Upper lobe of right lung (tissue), 1 donor: ENCODE measurements at places on chromosomes 7 and 10.

DNA sequence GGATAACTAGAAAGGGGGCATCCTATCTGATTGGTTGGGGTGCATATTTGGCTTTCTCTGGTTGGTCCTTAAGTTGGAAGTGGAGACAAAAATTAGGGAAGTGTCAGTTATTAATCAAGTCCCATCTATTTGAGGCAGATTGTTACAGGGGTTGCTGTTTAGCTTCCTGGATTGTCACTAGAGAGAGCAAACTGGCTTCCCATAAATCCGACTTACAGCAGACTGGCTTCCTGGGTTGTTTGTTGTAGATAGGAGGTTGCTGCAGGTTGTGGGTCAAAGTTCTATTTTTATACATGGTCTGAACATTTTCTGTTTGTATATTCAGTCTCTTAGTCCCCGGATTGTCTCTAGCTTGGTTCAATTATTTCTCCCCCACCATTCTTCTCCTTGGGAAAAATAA lies 106.1 kb upstream of the HABP2 start:
- DNase-seq: no peak

GRCh38 chr10:99612167-99612831 lies 7.9 kb downstream of the SLC25A28 start:
- no peak for DNase-seq

DNA sequence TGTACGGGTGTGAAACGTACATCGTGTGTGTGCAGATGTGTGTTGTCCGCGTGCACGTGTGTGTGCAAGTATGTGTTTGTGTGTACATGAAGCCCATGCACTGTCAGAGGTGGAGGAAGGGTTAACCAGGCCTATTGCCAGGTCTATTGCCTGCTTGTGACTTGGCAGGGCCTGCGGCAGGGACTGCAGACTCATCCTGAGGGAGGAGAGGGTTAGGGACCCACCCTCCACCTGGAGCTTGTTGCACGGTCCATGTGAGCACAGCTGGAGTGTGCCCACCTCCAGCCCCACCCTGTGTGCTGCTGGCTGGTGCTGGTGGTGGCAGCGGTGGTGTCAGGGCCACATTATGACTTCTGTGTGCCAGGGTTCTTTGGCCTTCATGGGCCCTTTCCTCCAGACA lies 7.1 kb upstream of the AQP1 start:
- DNase-seq: no peak

DNA sequence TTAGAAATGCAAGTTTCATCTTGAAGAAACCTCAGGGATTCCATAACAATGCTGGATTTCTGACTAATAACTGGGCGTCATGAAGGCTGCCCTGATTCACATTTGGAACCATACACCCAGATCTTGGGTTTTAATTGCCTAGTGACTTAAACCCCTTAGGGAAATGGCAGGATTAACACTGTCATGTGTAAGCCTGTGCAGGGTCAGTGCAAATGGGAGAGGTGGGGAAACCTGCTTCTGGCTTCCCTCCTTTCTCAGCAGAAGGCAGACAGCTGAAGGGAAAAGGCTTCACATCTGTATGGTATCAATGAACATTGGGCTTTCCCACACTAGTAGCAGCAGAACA lies 364.2 kb downstream of the ANKRD30A start:
- no peak for DNase-seq

DNA sequence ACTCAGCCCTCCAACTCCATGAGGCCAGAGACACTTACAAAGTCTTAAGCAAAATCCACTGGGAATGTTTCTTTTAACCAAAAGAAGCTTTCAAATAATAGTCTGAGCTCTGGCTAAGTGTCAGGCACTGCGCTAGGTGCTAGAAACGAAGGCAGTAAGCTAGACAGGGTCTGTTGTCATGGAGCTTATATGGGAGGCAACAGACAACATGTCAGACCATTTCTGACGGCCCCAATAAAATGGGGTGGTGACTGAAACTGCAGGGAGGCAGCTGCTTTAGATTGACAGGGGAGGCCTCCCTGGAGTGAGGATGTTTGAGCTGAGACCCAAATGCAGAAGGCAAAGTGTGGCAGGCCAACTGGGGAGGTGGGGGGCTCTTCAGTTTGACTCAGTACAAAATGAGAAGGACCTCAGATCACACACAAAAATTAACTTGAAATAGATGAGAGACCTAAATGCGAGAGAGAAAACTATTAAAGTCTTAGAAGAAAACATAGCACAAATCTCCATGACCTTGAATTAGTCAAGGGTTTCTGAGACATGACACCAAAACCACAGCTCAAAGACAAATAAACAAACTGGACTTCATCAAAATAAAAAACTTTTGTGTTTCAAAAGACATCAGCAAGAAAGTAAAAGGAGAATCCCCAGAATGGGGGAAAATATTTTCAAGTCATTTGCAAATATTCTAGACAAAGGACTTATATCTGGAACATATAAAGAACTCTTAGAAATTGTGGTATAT lies 40.6 kb downstream of the SH3PXD2A start:
- DNase-seq: peak; percentile 6

DNA sequence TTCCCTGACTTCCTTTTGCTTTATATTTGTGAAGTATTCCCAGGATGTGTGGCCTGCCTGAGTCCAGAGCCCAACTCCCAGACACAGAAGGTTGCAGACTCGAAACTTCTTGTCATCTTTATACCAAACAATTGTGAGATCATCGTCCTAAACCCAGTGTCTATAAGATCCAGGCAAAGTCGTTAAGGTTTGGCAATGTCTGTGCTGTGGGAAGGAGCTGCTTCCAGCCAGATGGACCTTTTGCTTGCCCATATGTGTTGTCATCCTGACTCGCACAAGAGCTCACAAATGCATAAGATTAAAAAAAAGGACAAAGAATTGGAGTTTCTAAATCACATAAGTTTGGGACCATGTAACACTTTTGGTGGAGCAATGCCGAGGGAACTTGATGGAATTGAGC lies 37.0 kb downstream of the WNT2 start:
- no peak for DNase-seq

- DNase-seq: no peak
These were observed 133.8 kb upstream of the AGR3 start for GRCh38 chr7:17015598-17016031.

DNA sequence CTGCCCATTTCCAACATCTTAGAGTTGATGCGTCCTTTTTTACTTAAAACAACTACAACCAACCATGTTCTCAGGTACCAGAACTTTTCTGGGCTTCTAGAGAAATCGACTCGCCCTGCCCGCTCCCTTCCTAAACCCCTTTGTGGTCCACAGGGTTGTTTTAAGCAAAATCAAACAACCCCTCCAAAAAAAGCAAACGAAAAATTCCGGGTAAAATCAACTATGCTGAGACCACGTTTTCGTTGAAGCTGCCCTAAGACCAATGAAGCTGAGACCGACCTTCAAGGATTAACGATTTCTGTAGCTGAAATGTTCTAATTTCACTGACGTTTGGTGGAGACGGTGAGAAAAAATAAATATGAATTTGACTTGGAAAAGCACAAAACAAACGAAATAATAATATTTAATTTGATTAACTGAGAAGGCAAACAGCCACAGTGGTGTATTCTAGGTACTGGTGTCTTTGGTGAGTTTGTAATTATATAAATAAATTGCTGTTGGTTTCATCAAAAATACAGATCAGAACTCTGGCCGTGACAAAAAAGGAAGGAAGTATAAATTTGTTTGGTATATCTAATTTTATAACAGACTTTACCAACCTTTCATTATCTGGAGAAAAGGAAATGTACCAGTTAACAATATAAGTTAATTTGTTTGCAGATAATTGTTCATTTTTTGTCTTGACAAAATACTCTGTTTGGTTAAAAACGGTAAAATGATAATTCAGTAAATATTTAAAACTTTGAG lies 4.7 kb upstream of the IGF2BP3 start:
- DNase-seq: no peak

DNA sequence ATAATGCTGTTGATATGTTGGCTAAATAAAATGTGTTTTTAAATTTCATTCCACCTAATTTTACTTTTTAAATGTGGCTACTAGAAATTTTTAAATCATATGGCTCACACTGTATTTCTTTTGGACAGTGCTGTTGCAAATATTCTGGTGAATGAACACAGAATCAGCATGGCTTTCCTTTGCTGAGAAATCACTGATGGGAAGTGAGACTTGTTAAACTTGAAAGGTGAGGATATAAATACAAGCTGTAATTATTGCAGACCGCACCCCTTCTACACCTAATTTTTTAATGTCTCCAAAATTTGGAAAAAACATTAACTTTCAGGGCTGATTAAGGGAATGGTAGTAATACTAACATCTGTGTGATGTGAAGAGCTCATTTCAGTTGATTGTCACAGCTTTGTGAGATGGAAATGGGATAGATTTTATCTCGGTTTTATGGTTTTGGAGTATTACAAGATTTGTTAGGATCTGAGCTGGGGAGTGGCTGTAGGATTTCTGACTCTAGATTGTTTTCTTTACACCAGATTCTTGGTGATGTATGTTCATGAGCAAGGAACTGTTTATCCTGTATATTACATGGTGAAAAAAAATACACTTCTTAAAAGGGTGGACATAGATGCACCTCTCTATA lies 1.3 kb downstream of the MIOS start:
- no peak for DNase-seq

DNA sequence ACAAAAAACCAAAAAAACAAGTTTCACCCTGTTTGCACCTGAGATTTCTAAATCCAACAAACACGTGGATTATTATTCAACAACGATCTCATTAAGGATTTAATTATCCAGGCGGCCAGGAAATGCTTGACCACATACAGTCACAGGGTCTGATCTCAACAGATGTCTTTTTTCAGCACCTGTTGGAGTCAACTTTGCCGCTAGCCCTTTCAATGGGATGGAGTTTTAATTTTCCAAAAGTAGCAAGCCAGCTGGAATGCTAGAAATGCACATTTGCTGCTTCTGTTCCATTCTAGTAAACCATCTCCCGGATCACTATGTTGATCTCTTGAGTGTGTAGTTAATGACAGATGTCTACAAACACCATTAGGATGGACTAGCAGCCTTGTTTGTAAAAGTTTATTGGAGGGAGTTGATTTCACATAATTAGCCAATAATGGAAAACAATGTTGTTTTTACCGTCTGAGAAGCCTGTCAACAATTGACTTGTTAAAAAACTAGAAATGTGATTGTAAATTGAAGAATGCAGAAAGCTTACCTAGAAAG lies 64.2 kb upstream of the DKK1 start:
- DNase-seq: no peak

DNA sequence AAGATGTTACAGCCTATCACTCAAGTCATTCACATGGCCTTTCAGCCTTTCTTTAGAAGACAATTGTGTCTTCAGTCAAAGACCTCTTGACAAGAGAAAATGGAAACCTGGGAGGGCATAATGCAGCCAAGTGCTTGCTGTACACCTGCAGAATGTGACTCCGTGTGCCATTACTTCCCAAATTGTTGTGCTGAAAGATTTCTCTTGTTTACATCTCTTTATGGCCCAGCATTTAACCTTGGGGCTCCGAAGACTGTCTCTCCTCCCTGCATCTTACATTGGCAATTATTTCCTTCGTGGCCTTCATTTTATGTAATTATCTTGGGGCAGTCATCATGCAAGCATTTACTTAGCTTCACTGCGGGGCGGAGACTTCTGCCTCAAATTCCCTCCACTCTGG lies 287.0 kb downstream of the TCF7L2 start:
- DNase-seq: no peak
